ENCODE measurements at places on chromosomes 3 and 15.

DNA sequence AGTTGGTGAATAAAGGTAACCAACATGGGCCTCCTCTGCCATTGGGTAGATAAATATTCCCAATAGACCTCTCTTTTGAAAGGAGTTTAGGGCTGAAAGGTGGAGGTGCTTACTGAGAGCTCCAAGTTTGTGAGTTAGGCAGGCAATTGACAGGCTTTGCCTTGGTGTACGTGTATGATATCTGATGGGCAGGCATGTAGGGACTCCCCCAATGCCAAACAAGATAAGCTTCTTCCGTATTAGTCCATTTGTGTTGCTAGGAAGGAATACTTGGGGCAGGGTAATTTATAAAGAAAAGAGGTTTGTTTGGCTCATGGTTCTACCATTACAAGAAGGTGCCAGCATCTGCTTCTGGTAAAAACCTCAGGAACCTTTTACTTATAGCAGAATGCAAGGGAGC is 160.7 kb upstream of the EIF1B start:
- DNase-seq = no peak

GRCh38 chr3:5140230-5140621 is 18.1 kb downstream of the ARL8B start:
- DNase-seq = no peak

DNA sequence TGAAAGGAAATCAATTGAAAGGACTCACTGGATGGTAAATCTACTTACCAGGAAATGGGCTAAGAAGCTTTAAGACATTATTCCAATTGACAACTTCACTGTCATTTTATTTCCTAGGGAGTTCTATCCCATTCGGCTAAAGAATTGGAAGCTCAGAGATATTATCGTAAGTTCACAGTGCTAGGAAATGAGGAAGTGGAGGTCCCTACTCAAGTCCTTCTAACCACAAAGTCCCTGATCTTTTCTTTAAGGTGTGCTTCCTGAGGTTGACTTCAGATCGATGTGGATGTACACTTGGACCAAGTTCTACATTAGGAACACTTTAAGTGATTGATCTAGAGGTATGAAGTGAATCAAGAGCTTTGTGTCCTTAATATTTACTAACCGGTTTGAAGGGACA is 63.6 kb downstream of the MDFIC2 start:
- DNase-seq = no peak

DNA sequence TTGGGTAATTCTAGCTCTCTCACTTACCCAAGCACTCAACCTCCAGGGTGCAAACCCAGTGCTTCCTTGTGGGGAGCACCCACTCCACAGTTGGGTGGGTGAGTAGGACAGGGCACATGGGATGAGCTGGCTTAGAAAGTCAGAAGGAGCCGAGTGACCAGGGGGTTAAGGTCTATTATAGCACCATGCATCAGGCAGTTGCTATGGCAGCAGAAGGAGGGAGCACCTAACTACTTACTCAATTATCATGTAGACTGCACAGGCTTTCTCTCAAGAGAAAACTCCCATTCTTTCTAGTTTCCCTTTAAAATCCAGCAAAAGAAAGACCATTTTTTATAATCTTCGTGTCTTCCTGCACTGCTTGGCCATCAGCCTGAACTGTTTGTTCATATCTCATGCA is 163.0 kb downstream of the OCA2 start:
- DNase-seq = no peak

DNA sequence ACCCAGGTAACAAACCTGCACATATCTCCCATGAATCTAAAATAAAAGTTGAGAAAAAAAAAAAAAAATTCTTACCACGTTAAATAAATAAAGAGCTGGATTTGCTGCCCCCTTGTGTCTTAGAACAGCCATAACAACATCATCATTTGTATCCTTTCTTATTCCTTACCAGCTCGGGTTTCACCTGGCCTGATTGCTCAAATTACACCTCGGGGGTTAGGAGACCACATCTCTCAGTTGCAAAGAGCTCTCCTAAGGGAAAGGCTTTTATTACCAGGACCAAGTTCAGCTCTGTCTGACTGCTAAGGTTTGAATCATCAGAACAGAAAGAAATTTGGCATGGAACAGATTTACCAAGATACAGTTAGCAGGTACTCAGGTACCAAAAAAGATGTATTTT is 25.8 kb upstream of the RPL39L start:
- no peak for DNase-seq

GRCh38 chr15:68894208-68894607 is 36.1 kb upstream of the SPESP1 start:
- no peak for DNase-seq

GRCh38 chr15:88609344-88610090 is 11.6 kb upstream of the AEN start:
- DNase-seq = no peak

DNA sequence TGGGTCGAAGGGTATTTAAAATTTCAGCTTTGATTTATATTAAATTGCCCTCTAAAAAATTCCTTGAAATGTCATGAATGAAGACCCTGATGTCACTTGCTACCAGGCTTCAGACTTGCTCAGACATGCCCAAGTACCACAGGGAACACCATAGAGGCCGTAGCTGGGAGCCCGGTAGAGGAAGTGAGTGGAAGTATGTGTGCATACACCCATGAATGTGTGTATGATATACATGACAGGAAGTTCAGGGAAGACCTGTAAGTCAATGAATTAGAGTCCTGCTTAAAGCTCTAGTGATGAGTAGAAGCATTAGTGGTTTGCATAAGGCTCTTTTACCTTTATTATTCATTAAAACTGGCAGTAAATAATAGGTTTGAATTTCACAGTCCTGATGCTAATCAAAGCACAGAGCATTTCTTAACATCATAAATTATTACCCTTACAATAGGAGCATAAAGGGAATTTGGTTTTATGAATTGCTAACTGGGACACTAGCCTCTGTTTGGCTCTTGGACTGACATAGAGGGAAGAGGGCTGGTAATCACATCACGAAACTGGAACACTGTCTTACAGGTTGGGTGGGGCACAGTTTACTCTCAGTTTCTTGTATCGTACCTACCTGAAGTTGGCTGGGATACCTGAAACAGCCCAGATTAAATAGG is 144.4 kb downstream of the CHST2 start:
- no peak for DNase-seq

GRCh38 chr15:68032672-68033071 is 21.4 kb upstream of the PIAS1 start:
- DNase-seq = no peak

DNA sequence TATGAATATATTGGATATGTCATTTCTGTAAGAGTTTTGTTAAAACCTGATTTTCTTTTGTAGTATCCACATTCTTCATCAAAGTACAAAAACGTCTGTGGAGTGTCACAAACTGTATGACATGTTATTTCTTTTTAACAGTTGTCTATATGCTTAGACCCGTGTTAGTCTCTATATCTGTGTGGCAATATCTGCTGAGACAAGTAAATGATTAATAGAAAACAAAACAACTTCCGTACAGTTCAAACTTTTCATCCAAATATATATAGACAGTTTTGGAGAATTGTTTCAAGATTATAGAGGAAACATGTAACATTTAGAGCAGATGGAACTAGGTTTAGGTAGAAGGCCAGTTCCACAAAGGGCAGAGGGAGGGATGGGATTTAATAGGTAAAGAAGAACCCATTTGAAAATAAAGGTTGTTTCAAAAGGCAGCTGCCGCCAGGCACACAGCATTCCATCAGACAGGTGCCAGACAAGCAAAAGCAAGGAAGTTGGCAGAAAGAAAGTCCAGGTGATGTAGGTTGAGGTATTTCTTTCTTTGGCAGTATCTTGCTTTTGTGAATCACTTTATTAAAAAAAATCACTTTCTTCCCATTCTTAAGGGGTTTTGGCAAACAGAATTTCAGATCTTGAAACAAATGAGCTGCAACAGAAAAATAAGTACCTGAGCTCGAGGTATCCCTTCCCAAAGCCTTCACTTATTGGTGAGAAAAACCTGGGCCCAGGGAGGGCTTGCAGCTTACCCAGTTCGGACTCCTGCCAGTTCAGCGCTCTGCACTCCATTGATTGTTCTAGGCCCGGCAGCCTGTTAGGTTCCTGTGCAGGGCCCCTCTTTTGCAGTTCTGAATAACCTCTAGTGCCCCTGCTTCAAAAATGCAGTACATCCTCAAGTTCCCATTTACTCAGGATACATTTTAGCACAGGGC is 49.0 kb downstream of the LRRN1 start:
- DNase-seq = no peak

GRCh38 chr3:12155828-12156227 is 2.9 kb downstream of the TIMP4 start:
- DNase-seq = no peak

DNA sequence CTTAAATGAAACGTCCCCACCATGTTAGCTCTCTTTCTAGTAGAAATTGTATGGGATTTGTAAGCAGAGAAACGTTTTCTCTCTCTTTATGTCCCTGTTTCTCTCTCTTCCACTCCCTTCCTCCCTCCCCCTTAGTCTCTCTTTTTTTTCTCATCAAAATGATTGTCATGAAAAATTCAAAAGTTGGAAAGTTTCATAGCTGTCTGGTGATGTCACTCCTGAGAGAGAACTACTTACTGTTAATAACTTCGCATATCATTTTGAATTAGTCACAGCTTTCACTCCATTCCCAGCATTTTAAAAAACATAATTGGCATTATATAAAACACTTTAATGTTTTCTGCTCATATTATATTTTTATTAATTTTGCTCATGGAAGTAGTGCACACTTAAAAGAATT is 331.1 kb downstream of the C3orf38 start:
- no peak for DNase-seq

- peak; percentile 82 for DNase-seq
Observed at GRCh38 chr3:48194446-48195071, 6.3 kb upstream of the CDC25A start.

DNA sequence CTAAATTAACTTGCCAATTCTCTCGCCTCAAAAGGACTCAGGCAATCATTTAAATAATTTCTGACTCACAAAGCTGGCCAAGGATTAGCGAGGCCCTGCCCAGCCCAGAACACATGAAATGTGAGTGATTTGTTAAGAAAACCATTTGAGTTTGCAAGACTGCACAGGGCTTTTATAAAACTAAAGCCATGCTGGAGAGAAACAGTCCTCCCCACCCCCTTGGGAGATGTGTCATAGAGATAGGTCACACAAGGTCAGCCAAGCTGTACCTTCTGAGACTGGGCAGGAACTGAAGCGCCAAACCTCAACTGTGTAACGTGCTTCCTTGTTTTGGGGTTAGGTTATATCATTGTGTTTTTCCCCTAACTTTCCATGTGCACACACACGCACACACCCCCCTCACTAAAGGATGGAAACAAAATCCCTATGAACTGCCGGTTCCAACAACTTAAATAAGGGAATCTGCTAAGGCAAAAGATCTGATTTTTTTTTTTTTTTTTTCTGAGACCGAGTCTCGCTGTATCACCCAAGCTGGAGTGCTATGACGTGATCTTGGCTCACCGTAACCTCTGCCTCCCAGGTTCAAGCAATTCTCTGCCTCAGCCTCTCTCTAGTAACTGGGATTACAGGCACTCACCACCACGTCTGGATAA is 8.1 kb downstream of the SPATA12 start:
- DNase-seq = no peak

DNA sequence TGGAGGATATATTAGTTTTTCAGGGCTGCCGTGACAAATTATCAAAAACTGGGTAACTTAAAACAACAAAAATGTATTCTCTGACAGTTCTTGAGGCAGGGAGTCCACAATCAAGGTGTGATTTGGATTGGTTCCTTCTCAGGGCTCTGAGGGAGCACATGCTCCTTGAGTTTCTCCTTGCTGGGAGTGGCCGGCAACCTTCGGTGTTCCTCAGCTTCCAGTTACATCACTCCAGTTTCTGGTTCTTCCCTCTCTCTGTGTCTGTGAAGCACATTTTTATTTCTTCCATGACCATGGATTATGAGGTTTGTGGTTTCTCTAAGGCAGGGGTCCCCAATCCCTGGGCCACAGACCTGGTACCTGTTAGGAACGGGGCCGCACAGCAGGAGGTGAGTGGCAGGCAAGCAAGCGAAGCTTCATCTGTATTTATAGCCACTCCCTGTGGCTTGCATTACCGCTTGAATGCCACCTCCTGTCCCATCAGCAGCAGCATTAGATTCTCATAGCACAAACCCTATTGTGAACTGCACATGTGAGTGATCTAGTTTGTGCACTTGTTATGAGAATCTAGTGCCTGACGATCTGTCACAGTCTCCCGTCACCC is 24.3 kb downstream of the LRRC28 start:
- no peak for DNase-seq

- no peak for DNase-seq
Observed at GRCh38 chr3:80537680-80538079, 769.9 kb upstream of the ROBO1 start.

GRCh38 chr15:78684657-78685056 is 43.6 kb upstream of the CHRNB4 start:
- no peak for DNase-seq

- DNase-seq = no peak
Observed at GRCh38 chr15:35633677-35634076, 87.7 kb upstream of the DPH6 start.

- no peak for DNase-seq
Observed at GRCh38 chr3:168973206-168973605, 690.3 kb downstream of the MECOM start.

DNA sequence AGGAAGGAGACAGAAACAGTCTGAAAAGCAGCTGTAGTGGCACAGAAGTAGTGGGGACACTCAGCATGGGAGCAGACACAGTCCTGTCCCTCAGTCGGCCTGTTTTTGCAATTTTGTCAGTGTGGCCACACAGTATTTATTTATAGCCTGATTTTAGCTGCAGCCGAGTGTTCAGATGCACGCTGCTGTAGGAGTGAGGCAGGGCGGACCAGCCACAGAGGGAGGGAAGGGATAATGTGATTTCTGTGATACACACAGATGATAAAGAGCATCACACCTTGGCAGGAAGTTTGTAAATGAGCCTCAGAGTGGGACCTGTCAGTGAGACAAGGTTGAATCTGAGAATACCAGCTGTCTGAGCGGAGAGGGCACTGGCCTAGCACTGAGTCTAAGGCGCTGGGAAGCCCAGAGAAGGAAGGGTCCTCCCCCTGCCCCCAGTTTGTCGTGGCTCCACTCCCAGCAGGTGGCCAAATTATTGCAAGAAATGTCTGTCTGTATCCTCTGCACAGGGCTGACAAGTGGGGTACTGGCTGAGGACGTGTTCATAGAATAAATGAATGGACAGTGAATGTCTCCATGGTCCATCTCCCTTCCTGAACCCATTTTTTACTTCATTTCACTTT is 3.8 kb downstream of the PSTPIP1 start:
- DNase-seq = no peak

DNA sequence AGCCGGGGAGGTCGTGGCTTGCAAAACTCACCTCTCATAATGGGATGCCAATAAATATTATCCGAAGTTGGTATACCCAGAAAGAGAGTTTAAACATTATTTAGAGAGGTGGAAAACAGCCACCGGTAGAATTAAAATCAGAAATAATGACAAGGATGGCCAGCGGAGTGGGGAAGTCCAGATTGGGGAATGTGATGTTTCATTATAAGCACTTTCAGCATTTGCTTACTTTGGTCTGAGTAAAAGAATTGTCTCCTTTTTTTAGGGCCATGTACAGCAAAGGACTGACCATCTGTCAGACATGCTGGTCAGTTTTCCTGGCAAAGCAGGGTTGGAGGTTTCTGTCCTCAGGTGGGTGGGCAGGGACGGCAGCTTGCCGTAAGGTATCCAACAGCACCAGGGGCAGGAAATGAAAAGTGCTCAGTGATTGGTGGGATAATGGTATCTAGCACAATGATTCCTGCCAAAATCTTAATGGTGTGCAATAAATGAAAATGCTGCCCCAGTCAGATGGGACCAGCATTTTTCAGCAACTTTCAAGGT is 24.3 kb downstream of the APBA2 start:
- no peak for DNase-seq

GRCh38 chr15:66943456-66944095 is 121.8 kb upstream of the SMAD3 start:
- no peak for DNase-seq

- DNase-seq = no peak
Observed at GRCh38 chr3:120831066-120831465, 76.9 kb upstream of the STXBP5L start.

GRCh38 chr3:187720337-187720670 is 17.9 kb upstream of the RTP2 start:
- no peak for DNase-seq

All from 8988T (cell line).